Colonic mucosa (tissue), 4 donors: ENCODE measurements at places on chromosomes 5 and 9. TPM values are rescaled to one million over a fixed set of nuclear protein-coding genes. Genes with fewer than 3 reads are reported as not detected.

Gene NR5A1
- total RNA-seq: not detected

Gene TMEM245
- 25.1 TPM for total RNA-seq

DNA sequence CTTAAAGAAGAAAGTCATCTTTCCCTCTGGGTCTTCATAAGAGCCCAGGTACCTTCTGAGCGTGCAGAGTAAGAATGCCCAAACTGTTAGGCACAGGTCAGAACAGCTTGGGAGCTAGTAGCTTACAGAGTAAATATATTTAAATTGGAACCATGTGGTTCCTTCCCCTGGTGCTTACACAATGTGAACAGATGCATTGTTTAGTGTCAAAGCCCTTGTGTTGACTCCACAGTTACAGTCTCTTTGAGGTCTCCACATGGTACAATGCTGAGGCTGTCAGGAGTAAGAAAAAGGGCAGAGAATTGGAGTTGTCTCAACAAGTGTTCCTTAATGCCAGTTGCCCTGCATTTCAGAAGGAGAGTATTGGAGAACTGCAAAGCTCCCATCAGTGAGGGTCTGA, 188.5 kb downstream of the PAPPA start:
- H3K27ac ChIP-seq: no peak overlapping the region
- H3K27me3 ChIP-seq: no peaks in the 10 kb centered on the region
- DNase-seq: no peak
- no peaks in the 10 kb centered on the region for H3K4me1 ChIP-seq
- H3K36me3 ChIP-seq: no peaks in the 10 kb centered on the region

- H3K4me3 ChIP-seq: no peak overlapping the region
- no peak overlapping the region for H3K27ac ChIP-seq
- peak; percentile 35 for DNase-seq
- H3K27me3 ChIP-seq: no peaks in the 10 kb centered on the region
- no peaks in the 10 kb centered on the region for H3K36me3 ChIP-seq
- no peaks in the 10 kb centered on the region for H3K4me1 ChIP-seq
Observed at GRCh38 chr5:30401479-30402058, 791.9 kb upstream of the CDH6 start.

GRCh38 chr9:26477963-26478362, 414.6 kb downstream of the CAAP1 start:
- H3K4me1 ChIP-seq: no peaks in the 10 kb centered on the region
- H3K4me3 ChIP-seq: no peak overlapping the region
- no peak overlapping the region for H3K27ac ChIP-seq

GRCh38 chr9:120886490-120886967, 9.5 kb upstream of the PHF19 start:
- H3K27ac ChIP-seq: no peak overlapping the region
- H3K4me1 ChIP-seq: peaks cover 6% of the 10 kb centered on the region
- H3K27me3 ChIP-seq: no peaks in the 10 kb centered on the region
- DNase-seq: no peak
- H3K36me3 ChIP-seq: no peaks in the 10 kb centered on the region

DNA sequence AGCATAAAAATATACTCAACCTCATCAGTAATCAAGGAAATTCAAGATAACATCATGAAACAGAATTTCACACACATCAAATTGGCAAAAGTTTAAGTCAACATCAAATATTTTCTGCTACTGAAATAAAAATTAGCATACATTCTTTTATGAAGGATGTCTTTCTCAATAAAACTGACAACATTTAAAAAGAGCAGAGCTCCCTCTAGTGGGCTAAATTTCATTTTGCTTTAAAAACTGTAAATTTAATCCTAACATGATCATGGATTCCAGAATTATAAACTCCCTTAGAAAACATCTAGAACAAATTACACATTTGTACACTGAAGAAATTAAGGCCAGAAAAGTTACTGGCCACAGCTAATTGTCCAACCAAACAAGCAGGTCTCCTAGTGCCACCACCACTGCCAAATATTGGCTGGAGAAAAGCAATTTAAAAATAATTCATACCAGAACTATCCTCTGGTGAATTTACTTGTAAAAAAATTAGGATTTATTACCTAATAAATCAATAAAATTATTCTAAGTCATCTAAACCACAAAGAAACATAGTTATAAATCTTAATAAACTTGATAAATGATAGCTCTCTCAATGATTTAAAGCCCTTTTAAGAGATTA, 31.2 kb downstream of the DEPDC1B start:
- no peaks in the 10 kb centered on the region for H3K27me3 ChIP-seq
- DNase-seq: no peak
- H3K4me1 ChIP-seq: peaks cover 10% of the 10 kb centered on the region
- H3K27ac ChIP-seq: no peak overlapping the region
- no peaks in the 10 kb centered on the region for H3K36me3 ChIP-seq
- no peak overlapping the region for H3K4me3 ChIP-seq

- H3K27me3 ChIP-seq: no peaks in the 10 kb centered on the region
- no peaks in the 10 kb centered on the region for H3K36me3 ChIP-seq
- DNase-seq: no peak
- peaks cover 28% of the 10 kb centered on the region for H3K4me1 ChIP-seq
Observed at GRCh38 chr5:16888694-16889124, 47.4 kb downstream of the MYO10 start.

Gene PCDHGA4
- 1.4 TPM for total RNA-seq

GRCh38 chr9:132152231-132152630, 9.6 kb upstream of the NTNG2 start:
- H3K4me1 ChIP-seq: no peaks in the 10 kb centered on the region
- no peak for DNase-seq
- no peak overlapping the region for H3K4me3 ChIP-seq
- no peaks in the 10 kb centered on the region for H3K27me3 ChIP-seq
- H3K27ac ChIP-seq: no peak overlapping the region

DNA sequence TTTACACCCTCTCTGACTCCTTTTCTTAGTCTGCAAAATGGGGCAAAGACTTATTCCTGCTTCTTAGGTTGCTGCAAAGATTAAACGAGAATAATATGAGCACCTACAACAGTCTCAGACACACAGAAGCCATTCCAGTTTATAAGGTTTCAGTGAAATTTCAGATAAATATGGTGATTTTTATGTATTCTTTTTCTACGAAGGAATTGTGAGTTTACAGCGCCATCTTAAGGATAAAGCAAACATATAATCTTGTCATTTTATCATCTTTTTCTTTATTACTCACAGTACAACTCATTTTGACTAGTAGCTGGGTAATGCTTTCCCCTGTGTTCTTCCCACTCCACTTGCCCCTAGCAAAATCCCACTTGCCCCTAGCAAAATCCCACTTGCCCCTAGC, 29.2 kb upstream of the SMC5 start:
- H3K27ac ChIP-seq: no peak overlapping the region
- no peaks in the 10 kb centered on the region for H3K4me1 ChIP-seq
- DNase-seq: no peak
- no peaks in the 10 kb centered on the region for H3K27me3 ChIP-seq
- H3K36me3 ChIP-seq: no peaks in the 10 kb centered on the region

Gene LECT2
- total RNA-seq: not detected

GRCh38 chr9:100052375-100052774, 46.4 kb downstream of the ERP44 start:
- DNase-seq: no peak
- no peak overlapping the region for H3K27ac ChIP-seq
- H3K27me3 ChIP-seq: no peaks in the 10 kb centered on the region
- no peaks in the 10 kb centered on the region for H3K4me1 ChIP-seq

DNA sequence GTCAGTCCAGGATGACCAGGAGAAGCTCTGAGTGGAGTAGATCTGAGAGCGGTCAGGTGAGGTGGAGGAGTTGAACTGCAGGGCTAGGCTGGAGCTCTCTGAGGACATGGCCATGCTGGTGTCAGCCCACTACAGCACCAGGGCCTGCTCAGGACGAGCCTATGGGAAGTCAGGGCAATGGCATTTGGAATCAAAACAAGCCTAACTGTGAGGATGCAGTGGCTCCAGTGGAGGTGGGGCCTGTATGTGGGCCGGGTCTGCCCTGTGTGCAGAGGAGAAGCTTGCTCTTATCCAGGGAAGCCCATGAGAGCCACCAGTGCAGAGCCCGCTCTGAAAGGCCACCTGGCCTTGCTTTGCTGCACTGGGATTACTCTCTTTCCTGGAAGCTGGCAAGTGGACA, 11.1 kb downstream of the CXCL14 start:
- H3K4me3 ChIP-seq: no peak overlapping the region
- no peak for DNase-seq
- no peaks in the 10 kb centered on the region for H3K27me3 ChIP-seq
- no peak overlapping the region for H3K27ac ChIP-seq
- no peaks in the 10 kb centered on the region for H3K4me1 ChIP-seq
- H3K36me3 ChIP-seq: no peaks in the 10 kb centered on the region

- no peak for DNase-seq
- no peak overlapping the region for H3K4me3 ChIP-seq
- H3K36me3 ChIP-seq: no peaks in the 10 kb centered on the region
- H3K27me3 ChIP-seq: peaks cover 19% of the 10 kb centered on the region
Observed at GRCh38 chr9:131284856-131285255, 4.7 kb upstream of the PLPP7 start.

Gene PGM5
- total RNA-seq: 48.6 TPM

DNA sequence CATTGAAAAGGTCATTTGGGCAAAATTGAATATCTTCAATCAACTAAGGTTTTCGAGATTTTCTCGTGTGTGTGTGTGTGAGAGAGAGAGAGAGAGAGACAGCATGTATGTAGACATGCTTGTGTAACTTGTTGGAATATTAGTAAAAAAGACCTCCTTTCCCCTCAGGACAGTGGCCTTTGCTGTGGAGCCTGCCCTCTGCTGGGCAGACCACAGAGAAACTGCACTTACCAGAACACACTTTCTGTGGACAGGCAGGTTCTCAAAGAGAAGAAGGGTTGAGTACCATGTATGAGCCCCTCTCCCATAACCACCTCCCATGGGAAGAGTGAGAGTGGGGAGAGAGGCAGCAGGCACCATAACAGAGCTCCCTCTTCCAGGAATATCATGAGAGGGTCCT, 45.6 kb downstream of the CFAP90 start:
- no peaks in the 10 kb centered on the region for H3K4me1 ChIP-seq
- H3K36me3 ChIP-seq: no peaks in the 10 kb centered on the region
- H3K27me3 ChIP-seq: no peaks in the 10 kb centered on the region
- H3K4me3 ChIP-seq: no peak overlapping the region

Gene PCDHGA6
- total RNA-seq: 0.82 TPM

DNA sequence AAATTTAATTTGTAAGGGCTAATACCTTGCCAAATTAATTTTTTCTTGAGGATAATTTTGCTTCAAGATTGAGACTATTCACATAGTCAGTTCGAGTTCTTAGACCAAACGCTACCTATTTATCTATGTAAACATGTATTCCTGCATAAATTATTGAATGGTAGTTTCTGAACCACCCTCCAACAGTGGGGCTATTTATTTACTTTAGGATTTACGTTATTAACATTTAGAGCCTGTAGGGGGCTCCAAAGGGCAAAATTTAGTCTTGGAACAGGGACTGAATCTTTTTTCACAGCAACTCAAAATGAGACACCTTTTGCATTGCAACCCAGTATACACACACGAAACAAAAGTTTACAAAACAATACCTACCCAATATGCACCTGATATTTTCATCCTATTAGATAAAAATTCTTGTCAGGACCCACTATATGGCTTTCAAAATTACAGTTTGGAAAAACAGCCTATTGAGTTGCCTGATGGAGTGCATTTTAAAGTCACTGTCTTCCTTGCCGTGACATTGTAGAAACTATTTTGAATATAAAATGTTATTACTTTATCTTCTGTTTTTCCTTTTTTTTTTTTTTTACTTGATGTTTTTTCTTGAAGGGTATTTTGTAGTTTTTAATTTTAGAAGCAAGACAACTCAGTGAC, 47.1 kb upstream of the POU4F3 start:
- no peaks in the 10 kb centered on the region for H3K27me3 ChIP-seq
- no peak for DNase-seq
- H3K4me3 ChIP-seq: no peak overlapping the region

- DNase-seq: no peak
- no peaks in the 10 kb centered on the region for H3K4me1 ChIP-seq
- H3K4me3 ChIP-seq: no peak overlapping the region
- no peak overlapping the region for H3K27ac ChIP-seq
Observed at GRCh38 chr5:122429545-122430318, 117.7 kb downstream of the SNCAIP start.

Gene ASS1
- total RNA-seq: 380 TPM

DNA sequence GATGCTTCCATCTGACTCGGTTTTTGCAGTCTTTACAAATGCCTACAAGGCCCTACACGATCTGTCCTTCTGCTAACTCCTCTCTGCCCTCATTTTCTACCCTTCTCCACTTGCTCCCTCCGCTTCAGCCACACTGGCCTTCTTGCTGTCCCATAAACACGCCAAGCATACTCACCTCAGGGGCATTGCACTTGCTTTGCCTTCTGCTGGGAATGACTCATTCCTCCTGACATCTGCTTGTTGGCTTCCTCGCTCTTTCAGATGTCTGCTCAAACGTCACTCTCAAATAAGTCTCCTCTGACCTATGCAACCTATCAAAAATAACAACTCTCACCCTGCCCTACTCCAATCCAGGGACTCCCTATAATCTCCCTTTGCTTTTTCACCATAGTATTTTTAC, 28.2 kb downstream of the CDC25C start:
- no peak overlapping the region for H3K27ac ChIP-seq
- no peak for DNase-seq
- H3K36me3 ChIP-seq: no peaks in the 10 kb centered on the region
- no peaks in the 10 kb centered on the region for H3K4me1 ChIP-seq

DNA sequence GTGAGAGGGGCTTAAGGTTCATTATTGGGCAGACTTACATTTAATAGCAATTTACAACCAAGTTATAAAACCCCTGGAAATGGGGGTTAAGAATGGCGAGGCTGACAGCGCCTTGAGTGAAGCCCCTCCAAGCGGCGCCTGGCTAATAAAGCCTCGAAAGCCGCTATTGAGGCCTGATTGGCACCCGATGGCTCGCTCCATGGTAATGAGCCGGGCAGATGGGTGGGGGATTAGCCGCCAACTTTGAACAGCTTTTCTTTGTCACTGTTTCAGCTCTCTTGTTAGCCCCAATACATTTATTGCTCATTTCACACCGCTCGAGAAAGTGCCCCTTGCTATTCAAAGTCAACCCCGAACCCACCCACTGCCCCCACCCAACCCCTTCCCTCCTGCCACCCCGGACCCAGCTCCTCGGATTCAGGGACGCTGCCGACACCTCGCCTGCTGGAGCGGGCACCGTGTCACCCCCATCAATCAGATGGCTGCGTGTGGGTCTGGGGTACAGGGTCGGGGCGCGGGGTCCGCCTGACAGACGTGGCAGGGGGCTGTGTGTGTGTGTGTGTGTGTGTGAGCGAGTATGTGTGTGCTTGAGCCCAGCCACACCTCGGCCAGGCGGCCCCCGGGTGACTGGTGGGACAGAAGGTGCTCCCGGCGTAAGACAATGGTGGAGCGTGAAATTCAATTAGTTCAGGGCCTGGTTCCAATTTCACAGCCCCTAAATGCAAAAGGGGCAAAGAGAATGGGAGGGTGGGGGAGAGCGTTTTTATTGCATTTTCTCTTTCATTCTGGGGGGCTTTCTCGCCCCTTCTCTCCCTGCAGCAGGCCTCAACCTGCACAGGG, 34.2 kb downstream of the ASS1 start:
- no peaks in the 10 kb centered on the region for H3K27me3 ChIP-seq
- no peak overlapping the region for H3K27ac ChIP-seq
- DNase-seq: no peak
- H3K4me3 ChIP-seq: no peak overlapping the region

Gene IER5L
- 9.6 TPM for total RNA-seq
